ENCODE measurements at places on chromosomes 5 and 9.

DNA sequence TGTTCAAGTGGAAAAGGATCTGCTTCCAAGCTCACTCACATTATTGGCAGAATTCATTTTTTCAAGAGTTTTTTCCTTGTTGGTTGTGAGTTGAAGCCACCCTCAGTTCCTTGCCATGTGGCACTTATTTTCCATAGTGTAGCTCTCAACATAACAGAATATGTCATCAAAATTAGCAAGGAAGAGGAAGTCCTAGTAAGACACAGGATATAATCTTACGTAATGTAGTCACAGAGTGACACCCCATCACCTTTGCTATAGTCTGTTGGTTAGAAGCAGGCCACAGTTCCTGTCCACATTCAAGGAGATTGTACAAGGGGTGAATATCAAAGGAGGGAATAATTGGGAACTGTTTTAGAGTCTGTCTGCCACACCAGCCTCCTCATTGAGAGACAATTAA, 15.7 kb downstream of the IRGM start:
- no peak for DNase-seq

DNA sequence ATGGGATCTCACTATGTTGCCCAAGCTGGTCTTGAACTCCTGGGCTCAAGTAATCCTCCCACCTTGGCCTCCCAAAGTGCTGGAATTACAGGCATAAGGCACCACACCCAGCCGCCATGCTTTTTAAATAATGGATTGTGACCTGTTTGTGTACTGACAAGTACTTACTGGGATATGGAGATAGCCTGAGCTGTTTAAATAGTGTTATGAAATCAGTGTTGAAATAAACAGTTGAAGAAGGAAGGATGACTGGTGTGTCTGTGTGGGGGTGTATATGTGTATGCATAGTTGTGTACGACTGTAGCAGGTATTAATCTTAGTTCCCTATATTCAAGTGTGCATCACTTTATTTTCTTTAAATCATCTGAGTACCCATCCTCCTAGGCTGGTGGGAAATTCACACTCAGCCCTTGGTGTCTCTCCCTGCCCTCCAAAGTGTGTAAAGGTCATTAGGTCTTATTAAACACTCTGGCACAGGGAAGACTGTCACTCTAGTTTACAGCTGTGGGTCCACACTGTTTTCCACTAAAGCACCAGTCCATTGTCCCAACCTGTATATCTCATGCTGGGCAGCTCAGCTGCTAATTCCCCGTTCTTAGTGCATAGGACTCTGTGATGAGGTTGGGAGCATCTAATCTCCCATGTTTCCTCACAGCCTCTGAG, 91.0 kb downstream of the SNX18 start:
- no peak for DNase-seq

DNA sequence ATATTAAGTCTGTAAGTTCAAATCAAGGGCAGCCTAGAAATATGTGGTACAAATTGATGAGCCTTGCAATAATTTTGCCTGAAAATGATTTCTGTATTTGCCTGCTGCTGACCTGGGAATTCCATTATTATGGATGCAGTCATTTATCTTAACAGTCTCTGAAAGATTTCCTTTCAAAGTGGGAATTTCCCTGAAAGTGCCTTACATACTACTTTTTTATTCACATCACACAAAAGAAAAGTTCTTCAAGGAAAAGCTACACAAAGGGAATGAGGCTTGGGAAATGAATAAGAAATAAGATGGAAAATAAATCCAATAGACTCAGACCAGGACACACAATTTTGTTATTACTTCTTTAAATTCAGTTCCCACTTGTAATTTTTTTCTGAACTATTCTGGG, 537.8 kb upstream of the PTGER4 start:
- no peak for DNase-seq

DNA sequence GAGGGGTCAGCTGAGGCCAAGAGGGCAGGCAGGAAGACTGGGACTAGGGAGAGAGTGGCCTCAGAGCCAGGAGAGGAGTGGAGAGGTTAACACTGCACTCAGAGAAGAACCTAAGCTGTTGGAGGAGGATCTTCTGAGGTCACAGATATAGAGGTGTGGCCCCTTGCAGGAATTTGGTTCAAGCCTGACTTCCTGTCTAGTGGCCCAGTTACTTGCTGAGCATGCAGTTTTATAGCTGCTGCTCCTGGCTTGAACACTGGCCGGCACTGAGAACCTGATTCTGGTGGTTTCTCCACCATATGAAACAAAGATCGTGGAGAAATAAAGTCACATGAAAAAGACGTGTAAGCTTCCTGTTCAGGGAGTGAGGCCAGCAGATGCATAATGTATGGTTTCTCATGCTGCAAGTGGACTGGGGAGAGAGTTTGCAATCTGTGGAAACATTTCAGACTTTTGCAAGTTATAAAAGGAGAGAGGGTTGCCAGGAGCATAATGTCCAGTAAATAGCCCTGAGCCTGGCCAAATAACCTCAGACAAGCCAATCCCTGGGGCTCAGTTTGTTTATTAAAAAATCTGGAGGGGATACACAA, 82.6 kb downstream of the GALNT10 start:
- no peak for DNase-seq
